ENCODE measurements at places on chromosomes 2 and 18. TPM values are rescaled to one million over a fixed set of nuclear protein-coding genes. Genes with fewer than 3 reads are reported as not detected.
A peak's percentile ranks its signal among the peaks of the same experiment; 100 is the strongest.

Gene LAMA1
- total RNA-seq: not detected

Gene MC2R
- total RNA-seq: not detected

Gene GRB14
- total RNA-seq: not detected

GRCh38 chr2:127655209-127656073 is 9.5 kb downstream of the GPR17 start:
- no peaks in the 10 kb centered on the region for H3K36me3 ChIP-seq
- no peak overlapping the region for H3K27ac ChIP-seq
- H3K4me1 ChIP-seq: no peaks in the 10 kb centered on the region
- DNase-seq: no peak
- H3K27me3 ChIP-seq: no peaks in the 10 kb centered on the region

DNA sequence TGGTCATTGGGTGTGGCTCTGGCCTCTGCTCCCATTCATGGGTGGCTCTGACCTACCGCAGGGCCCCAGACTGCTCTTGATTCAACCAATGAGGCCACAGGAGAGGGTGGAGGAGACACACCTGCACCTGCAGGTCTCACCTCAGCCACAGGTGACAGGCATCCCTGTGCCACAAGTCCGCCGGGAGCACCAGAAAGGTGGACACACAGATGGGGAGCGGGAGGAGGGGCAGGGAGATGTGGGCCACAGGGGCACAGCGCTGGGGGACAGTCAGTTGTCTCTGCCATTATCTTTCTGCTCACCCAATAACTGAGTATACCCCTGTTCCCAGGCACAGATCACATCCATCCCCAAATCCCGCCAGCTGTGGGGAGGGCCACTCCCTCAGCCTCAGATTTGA is 189.1 kb upstream of the SALL3 start:
- no peaks in the 10 kb centered on the region for H3K4me1 ChIP-seq
- no peaks in the 10 kb centered on the region for H3K27me3 ChIP-seq
- DNase-seq: no peak
- H3K27ac ChIP-seq: no peak overlapping the region
- H3K36me3 ChIP-seq: no peaks in the 10 kb centered on the region
- H3K4me3 ChIP-seq: no peak overlapping the region

DNA sequence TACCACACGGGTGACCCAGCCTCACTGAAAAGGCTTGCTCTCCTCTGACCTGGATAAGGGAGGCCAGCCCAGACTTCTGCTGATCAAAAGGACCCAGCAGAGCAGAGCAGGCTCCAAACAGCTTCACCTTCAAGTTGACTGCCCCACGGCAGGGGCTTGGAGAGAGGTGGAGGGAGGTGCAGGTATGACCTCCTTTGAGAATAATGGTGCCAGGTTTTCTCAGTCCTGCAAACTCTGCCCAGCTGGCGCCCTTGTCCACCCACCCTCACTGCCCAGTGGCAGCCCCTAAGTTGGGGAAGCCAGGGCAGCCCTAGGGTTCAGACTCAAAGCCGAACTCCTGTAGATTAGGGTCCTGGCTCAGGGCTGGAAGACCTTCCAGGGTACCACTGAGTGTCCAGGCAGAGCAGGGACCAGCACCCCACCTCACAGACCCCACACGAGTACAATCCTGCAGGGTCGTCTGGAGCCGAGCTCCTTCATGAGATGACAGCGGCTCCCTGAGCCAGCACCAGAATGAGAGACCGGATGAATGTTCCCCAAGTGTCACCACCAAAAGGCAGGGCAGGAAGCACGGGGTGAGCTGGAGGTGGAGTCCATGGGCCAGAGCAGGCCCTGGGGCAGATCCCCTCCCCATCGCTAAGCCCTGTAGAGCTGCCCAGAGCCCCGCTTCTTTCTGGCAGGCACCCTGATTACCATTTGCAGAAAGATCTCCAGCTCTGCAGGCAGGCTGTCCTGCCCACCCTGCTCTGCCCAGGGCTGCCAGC is 3.6 kb upstream of the GPC1 start:
- H3K4me1 ChIP-seq: peaks cover 6% of the 10 kb centered on the region
- no peak overlapping the region for H3K4me3 ChIP-seq
- no peaks in the 10 kb centered on the region for H3K36me3 ChIP-seq
- DNase-seq: peak; percentile 58
- peaks cover 10% of the 10 kb centered on the region for H3K27me3 ChIP-seq
